ENCODE measurements at places on chromosomes 2 and 18. TPM values are rescaled to one million over a fixed set of nuclear protein-coding genes. Genes with fewer than 3 reads are reported as not detected.

- no peaks in the 10 kb centered on the region for H3K36me3 ChIP-seq
- H3K27me3 ChIP-seq, result no peaks in the 10 kb centered on the region
- H3K4me1 ChIP-seq, result peaks cover 75% of the 10 kb centered on the region
- DNase-seq, result peak; percentile 81
- peak overlapping the region; percentile 62 for H3K4me3 ChIP-seq
- H3K27ac ChIP-seq, result no peak overlapping the region
Observed at GRCh38 chr2:237434866-237435311, 20.9 kb upstream of the COL6A3 start.

The DPY30 gene
- 82.7 TPM for total RNA-seq

DNA sequence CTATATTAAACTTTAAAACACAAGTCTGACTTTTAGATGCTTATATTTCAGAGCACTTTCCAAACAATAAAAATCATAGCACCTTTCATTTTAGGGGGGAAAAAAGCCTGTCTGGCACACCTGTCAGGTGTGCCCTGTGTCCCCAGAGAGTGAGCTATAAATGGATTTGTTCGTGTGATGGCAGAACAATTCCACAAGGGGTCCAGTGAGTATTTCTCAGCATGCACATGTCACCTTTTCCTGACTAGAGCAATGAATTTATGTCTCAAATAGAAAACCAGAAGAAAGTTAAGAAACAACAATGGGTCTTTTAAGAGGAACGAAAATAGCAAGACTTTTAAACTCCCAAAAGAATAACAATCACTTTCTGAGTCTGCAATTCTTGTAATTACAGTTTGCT is 55.9 kb downstream of the ACVR1C start:
- H3K27me3 ChIP-seq, result no peaks in the 10 kb centered on the region
- H3K4me3 ChIP-seq, result no peak overlapping the region
- no peak for DNase-seq
- no peak overlapping the region for H3K27ac ChIP-seq
- no peaks in the 10 kb centered on the region for H3K36me3 ChIP-seq

DNA sequence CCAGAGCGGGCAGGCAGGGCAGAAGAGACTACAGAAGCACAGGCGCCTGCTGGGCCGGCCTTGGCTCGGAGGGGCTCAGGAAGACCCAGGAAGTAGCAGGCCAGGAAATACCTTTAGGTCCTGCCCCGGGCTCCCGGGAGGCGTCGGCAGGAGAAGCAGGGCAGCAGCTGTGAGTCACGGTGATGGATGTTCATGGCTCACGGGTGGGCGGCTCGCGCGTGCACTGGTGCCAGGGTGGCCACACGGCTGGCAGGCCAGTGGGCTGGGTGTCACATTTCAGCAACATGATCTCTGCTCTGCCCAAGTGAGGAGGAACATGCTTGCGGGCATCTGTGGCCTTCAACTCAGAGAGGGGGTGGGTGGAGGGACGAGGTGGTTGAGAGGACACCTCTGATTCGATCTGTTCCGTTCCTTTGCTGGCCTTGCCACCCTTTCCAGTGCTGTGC is 139.3 kb downstream of the KLHL29 start:
- H3K4me3 ChIP-seq, result no peak overlapping the region
- DNase-seq, result no peak
- no peaks in the 10 kb centered on the region for H3K4me1 ChIP-seq
- no peaks in the 10 kb centered on the region for H3K27me3 ChIP-seq

The SNRPD1 gene
- 154 TPM for total RNA-seq

The TBR1 gene
- not detected for total RNA-seq

GRCh38 chr2:24352664-24353063 is 7.7 kb downstream of the ITSN2 start:
- H3K4me1 ChIP-seq, result peaks cover 45% of the 10 kb centered on the region
- DNase-seq, result no peak
- no peaks in the 10 kb centered on the region for H3K27me3 ChIP-seq
- no peaks in the 10 kb centered on the region for H3K36me3 ChIP-seq
- no peak overlapping the region for H3K27ac ChIP-seq

DNA sequence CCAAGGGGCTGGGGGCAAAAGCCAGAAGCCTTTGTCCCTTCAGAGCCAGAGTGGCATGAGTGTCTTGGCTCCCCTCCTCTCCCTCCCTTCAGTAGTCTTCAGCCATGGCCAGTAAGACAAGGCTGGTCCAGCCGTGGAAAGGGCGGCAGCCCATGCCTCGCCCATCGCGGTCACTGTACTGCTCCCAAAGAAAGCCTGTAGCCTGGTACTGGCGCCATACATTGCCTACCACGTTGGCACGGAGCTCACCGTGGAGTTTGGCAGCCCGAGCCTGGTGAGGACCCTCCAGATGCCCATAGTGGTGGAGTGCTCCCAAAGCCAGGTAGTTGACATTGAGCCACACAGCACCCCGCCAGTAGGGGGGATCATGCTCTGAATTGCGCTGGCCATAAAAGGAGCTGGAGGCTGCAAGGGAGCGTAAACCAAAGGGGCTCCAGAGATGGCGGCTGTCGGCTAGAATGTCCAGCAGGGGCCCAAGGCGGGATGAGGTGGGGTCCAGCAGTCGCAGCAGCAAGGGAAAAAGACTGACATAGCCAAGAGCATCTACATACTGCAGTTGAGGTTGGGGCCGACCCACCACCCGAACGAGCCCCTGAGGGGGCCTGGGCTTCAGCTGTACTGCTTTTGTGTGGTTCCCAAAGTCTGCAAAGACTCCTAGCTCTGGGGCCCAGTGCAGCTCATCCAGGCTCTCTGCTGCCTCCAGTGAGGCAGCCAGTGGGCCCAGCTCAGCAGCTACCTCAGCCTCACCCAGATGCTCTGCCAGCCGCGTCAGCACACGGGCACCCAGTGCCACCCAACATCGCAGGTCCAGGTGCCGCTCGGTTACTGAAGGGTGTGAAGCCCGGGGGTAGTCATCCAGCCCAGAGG is 3.2 kb downstream of the WBP1 start:
- DNase-seq, result no peak
- no peaks in the 10 kb centered on the region for H3K27me3 ChIP-seq
- H3K4me3 ChIP-seq, result no peak overlapping the region
- H3K4me1 ChIP-seq, result peaks cover 25% of the 10 kb centered on the region
- H3K36me3 ChIP-seq, result peaks cover 4% of the 10 kb centered on the region

DNA sequence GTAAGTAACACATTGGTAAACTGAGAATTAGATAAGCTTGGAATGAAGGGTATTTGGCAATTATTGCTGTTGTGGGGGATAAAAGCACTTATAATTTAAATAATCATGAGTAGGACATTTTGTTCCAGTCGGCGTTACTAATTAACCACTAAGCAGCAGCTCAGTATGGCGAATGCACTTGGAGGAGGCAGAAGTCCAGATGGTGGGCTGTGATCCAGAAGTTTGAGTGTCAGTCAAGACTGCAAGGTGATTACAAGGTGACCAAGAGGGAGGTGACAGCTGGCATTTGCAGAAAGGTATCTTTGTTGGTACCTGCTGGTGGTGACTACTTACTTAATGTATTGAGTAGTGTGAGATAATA is 643.6 kb upstream of the FAM98A start:
- H3K36me3 ChIP-seq, result no peaks in the 10 kb centered on the region
- H3K4me1 ChIP-seq, result no peaks in the 10 kb centered on the region

- no peak overlapping the region for H3K27ac ChIP-seq
- no peak overlapping the region for H3K4me3 ChIP-seq
- no peak for DNase-seq
- H3K36me3 ChIP-seq, result no peaks in the 10 kb centered on the region
- H3K27me3 ChIP-seq, result no peaks in the 10 kb centered on the region
Observed at GRCh38 chr18:12589448-12589847, 68.5 kb downstream of the SPIRE1 start.

DNA sequence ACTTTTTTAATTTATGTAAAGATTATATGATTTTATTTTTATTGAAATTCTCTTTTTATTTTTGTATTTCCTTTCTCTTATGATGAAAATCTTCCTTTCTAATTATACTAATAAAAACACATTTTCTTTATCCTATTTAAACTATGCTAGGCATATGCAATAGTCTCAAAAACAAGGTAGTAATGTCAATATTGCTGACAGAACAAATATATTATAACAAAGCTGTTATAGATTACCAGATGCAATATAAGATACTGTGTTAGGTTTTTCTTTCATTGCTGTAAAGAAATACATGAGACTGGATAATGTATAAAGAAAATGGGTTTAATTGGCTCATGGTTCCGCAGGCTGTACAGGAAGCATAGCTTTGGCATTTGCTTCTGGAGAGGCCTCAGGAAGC is 631.2 kb upstream of the SOX11 start:
- H3K4me1 ChIP-seq, result no peaks in the 10 kb centered on the region
- no peak overlapping the region for H3K4me3 ChIP-seq
- H3K27ac ChIP-seq, result no peak overlapping the region
- no peaks in the 10 kb centered on the region for H3K36me3 ChIP-seq
- no peaks in the 10 kb centered on the region for H3K27me3 ChIP-seq
- DNase-seq, result no peak

- no peak overlapping the region for H3K4me3 ChIP-seq
- no peak overlapping the region for H3K27ac ChIP-seq
Observed at GRCh38 chr2:115161081-115161770, 718.8 kb downstream of the DPP10 start.

The TAF4B gene
- 18.7 TPM for total RNA-seq

DNA sequence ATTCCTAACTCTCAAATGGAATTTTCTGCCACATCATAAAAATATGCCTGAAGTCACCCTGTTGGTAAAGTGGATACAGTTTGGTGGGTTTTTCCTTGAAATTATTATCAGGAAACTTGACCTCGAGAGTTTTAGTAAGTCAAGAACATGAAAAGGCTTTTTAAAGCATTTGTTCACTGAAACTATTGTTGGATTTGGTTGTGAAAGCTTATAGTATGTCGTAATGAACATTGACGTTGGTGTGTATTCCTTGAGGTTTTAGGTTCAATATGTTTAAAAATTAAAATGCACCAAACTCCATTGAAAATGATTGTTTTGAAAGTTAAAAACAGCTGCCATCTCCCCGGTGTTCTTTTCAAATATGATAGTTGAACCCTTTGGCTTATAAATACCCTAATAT is 30.8 kb downstream of the AOX1 start:
- H3K27ac ChIP-seq, result no peak overlapping the region
- H3K4me3 ChIP-seq, result no peak overlapping the region
- H3K4me1 ChIP-seq, result no peaks in the 10 kb centered on the region
- no peak for DNase-seq
- no peaks in the 10 kb centered on the region for H3K36me3 ChIP-seq
- H3K27me3 ChIP-seq, result no peaks in the 10 kb centered on the region

GRCh38 chr18:43847164-43848091 is 570.1 kb upstream of the SYT4 start:
- H3K27me3 ChIP-seq, result no peaks in the 10 kb centered on the region
- no peak overlapping the region for H3K4me3 ChIP-seq
- H3K36me3 ChIP-seq, result no peaks in the 10 kb centered on the region
- DNase-seq, result no peak
- no peak overlapping the region for H3K27ac ChIP-seq

DNA sequence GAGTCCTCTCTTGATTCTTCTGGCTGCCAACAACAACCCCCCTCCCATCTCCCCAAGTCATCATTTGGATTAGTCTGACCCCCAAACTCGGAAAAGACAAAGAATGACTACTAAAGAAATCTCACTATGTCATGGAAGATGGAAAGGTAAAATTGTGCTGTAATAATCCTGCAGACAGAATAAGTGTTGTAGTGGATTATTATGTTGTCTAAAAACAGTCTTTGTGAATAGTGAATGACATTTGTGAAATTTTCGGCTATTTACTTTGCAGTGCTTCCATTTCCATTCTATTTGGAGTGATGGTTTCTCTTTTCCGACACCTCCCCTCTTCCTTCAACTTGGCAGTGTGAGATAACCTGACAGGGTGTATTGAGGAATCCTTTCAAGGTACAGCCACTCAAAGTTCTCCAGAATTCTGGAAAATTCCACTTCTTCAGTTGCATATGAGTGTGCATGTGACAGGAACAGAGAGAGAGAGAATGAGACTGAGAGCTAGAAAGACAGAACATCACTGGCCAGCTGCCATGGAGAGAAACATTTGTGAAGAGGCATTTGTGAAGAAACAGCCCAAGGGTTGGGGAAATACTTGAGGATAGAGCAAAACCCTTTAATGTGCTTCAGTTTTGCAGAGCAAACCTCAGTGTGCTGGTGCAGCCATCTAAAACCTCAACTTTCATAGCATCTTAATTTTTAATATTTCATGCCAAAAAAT is 141.9 kb upstream of the DLX2 start:
- no peak for DNase-seq
- no peaks in the 10 kb centered on the region for H3K27me3 ChIP-seq
- no peak overlapping the region for H3K27ac ChIP-seq
- H3K36me3 ChIP-seq, result no peaks in the 10 kb centered on the region
- H3K4me1 ChIP-seq, result no peaks in the 10 kb centered on the region

- no peaks in the 10 kb centered on the region for H3K36me3 ChIP-seq
- no peak overlapping the region for H3K27ac ChIP-seq
- H3K27me3 ChIP-seq, result no peaks in the 10 kb centered on the region
- H3K4me3 ChIP-seq, result no peak overlapping the region
- DNase-seq, result no peak
Observed at GRCh38 chr18:47531717-47532116, 280.3 kb upstream of the SKOR2 start.

The KIAA2012 gene
- not detected for total RNA-seq

The ITGA4 gene
- total RNA-seq, result 142 TPM

All from CD8-positive, alpha-beta memory T cell (primary cell).